Spleen (tissue), 13 donors: ENCODE measurements at places on chromosomes 7 and 10. TPM values are rescaled to one million over a fixed set of nuclear protein-coding genes. Genes with fewer than 3 reads are reported as not detected.

DNA sequence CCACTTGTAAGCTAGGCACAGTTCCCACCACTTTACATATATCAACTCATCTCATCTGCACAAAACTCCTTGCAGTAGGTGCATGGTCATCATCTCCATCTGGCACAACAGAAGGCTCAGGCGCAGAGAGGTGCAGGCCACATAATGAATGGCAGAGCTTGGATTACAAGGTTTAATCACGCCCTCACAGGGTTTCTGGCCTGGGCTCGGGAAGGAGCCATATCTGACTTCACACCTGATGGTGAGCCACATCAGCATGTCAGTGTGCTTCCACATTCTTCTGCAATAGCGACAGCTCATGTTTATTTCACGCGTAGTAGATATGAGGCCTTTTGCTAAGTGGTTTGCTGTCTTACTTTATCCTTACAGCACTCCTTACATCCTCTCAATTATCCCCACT is 650.2 kb downstream of the INHBA start:
- H3K27ac ChIP-seq: no peak overlapping the region
- H3K4me1 ChIP-seq: no peaks in the 10 kb centered on the region
- no peaks in the 10 kb centered on the region for H3K27me3 ChIP-seq
- H3K4me3 ChIP-seq: no peak overlapping the region
- no peak for DNase-seq
- no peaks in the 10 kb centered on the region for H3K36me3 ChIP-seq

GRCh38 chr10:110057456-110057855 is 49.7 kb downstream of the ADD3 start:
- DNase-seq: no peak
- H3K27ac ChIP-seq: no peak overlapping the region
- no peak overlapping the region for H3K4me3 ChIP-seq
- H3K27me3 ChIP-seq: no peaks in the 10 kb centered on the region
- H3K4me1 ChIP-seq: peaks cover 42% of the 10 kb centered on the region

DNA sequence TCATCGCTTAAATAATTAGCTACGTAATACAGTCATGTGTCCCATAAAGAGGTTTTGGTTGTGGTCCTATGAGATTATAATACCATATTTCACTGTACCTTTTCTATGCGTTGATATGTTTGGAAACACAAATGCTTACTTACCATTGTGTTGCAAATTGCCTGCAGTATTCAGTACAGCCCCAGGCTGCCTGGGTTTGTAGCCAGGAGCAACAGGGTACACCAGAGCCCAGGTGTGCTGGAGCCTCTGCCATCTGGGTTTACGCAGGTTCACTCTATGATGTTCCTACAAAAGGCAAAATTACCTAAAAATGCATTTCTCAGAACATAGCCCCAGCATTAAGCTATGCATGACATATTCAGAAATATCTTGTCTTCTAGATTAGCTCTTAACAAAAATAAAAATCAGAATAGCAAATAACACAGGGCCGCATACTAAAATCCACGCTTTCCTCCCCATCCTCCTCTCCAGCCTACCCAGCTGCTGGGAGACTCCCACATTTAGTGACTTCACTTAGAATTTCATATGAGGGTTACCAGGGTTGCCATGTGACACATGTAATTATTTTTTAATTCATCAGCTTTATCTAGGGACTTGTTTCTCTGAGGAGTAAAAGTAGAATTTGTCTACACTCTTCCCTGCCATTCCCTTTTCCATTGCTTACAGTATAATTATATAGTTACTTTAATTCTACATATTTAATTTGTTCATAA is 559.0 kb upstream of the ADARB2 start:
- H3K27ac ChIP-seq: no peak overlapping the region
- H3K4me3 ChIP-seq: no peak overlapping the region
- no peaks in the 10 kb centered on the region for H3K36me3 ChIP-seq
- H3K27me3 ChIP-seq: no peaks in the 10 kb centered on the region

- DNase-seq: peak; percentile 56
- H3K27ac ChIP-seq: no peak overlapping the region
- H3K4me3 ChIP-seq: no peak overlapping the region
- no peaks in the 10 kb centered on the region for H3K36me3 ChIP-seq
These were observed 56.8 kb downstream of the TNS3 start for GRCh38 chr7:47525066-47525623.

FAM237B gene
- total RNA-seq: not detected

MMP21 gene
- total RNA-seq: 0.27 TPM

STK32C gene
- total RNA-seq: 15.4 TPM

MKX gene
- not detected for total RNA-seq

NUPR2 gene
- total RNA-seq: not detected

HEPACAM2 gene
- total RNA-seq: 2.4 TPM
